ENCODE measurements at places on chromosomes 11 and 22.
A peak's percentile ranks its signal among the peaks of the same experiment; 100 is the strongest.

DNA sequence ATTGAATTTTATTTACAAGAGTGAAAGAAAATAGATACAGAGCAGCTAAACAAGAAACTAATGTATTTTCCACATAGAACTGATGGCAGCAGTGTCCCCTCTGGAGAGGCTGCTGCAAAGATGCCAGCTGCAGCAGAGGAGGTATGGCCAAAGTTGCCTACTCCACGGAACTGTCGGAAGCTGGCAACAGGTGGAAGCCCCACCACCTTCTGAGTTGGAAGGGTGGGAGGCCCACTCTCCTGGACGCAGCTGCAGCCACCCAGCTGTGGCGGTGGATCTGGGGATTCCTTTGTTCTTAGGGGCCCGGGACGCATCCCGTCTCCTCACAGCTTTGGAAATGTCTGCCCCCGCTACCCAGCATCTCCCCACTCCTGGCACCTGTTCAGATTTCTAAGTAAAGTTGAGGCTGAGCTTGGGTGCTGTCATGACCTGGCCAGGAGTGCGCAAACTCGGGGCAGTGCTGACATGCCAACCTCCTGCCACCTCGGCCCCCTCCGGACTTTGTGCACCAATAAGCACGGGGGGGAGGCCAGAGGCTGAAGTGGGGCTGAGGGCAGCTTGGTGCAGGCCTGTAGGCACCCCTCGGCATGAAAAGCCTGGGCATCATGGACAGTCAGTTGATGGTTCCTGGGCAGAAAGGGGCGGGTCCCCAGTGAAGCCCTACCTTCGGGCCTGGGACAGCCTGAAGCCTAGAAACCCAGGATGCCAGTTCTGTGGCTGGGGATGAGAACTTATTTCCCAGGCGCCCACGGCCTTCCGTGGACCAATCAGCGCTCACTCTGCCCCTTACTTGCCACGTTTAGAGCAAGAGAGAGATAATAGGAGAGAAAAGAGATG is 1071.4 kb downstream of the JRKL start:
- no peak for DNase-seq

GRCh38 chr22:38873469-38874411 is 1.7 kb upstream of the CBX6 start:
- peak; percentile 74 for DNase-seq

- DNase-seq: no peak
These were observed 171.4 kb upstream of the CTSC start for GRCh38 chr11:88508759-88509581.

DNA sequence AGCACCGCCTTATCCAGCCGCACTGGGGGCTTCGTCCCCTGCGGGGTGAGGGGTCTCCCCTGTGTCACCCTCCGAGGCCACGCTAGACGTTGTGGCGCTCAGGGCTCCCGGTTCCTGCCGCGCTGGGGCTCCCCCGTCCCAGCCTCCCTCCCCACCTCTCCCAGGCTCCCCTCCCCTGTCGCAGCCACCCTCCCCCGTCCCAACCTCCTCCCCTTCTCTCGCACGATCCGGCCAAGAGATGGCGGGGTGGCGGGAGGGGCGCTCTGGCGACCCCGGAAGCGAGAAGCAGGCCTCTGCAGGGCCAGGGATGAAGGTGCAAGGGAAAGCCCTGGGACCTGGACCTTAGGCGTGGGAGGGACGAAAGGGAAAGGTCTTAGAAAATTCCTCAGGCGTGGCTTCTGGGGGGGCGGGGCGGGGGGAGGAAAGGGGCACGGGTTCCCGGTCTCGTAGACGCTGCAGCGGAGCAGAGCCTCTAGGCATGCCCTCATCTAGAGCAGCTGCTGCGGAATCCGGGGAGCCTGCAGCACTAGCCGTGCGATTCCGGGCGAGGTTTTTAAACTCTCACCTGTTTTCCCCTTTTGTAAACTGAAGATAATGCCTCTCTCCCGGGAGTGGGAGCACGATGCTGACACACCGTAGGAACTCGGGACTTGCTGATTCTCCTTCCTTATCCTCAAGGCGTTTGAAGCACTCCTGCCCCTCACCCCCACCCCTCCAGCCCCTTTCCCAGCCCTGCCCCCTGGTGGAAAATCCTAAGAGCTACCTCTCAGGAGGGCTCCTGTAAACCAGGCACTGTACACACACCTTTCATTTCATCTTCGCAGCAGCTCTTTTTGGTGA is 14.4 kb downstream of the KCNJ5 start:
- peak; percentile 13 for DNase-seq

GRCh38 chr11:134532921-134533421 is 120.9 kb upstream of the B3GAT1 start:
- DNase-seq: no peak

DNA sequence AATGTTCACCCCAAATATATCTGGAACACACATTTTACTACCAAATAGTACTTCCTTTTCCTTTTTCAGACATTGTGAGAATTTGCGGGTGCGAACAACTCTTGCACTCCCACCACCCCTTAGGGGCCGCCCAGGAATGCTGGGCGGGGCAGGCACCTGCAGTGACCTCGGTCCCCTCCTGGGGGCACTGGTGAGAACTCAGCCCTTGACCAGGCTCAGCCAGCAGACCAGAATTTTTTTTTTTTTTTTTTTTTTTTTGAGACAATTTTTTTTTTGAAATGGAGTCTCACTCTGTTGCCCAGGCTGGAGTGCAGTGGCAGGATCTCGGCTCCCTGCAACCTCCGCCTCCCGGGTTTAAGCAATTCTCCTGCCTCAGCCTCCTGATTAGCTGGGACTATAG is 75.8 kb downstream of the ARHGAP8 start:
- DNase-seq: no peak

DNA sequence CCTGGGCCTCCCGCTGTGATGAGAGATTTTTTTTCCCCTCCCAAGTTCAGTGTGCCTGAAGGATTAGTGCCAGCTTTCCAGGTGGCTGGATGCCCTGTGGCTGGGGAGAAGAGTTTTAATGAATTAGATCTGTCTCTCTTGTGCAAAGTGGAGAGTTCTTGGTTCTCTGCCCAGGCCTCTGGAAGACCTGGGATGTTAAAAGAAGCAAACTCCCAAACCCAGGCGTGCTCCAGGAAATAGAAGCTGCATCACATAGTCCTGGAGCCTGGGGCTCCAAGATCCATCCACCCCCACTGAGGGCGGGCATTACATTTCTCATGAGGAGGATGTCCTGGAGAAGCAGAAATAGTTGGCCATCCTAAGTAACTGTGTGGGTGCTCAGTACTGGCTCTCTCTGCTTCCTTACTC is 30.6 kb downstream of the SDHAF2 start:
- DNase-seq: no peak

- DNase-seq: no peak
These were observed 4.0 kb downstream of the CCDC90B start for GRCh38 chr11:83282084-83282716.

DNA sequence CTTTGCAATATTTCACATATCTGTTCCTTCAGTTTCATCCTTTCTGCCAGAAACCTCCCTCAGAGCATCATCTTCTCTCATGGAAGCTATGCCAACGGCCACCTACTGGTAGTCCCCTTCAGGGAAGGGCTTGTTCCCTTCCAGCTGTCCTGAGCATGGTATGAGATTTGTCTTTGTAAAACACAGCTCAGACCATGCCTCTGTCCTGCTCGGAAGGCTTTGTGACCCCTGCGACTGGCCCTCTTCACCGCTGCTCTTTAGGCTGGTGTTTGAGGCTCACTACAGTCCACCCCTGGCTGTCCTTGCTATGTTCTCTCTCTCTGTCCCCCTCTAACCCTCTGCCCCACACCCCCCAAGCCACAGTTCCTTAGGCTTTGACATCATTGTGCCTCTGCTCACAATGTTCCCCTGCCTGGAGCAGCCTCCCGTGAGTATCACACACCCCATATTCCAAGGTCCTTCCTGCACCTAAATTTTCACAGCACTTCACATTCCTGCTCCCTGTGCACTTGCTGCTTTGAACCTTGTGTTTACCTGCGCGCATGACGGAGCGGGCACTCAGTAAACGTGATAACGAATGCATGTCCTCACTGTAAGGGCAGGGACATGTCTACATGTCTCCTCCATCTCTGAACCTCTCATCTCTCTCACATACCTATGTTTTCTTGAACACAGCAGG is 24.0 kb upstream of the ACER3 start:
- DNase-seq: no peak

DNA sequence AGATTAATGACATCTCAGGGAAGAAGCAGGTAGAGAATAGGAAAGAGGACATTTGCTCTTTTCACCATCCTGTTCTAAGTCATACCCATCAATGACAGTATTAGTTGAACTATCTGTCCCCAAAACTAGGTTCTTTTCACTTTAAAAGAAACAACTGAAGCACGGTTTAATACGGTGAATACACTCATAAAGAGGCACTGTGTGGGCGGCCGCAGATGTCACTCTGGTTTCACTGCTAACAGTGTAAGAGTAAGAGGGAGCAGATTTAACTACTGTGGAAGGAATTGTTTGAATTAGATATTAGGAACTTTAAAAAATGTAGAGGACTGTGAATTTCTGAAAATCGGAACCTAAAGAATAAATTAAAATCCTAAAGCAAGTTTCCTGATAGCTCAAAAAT is 49.5 kb downstream of the VSIG10L2 start:
- no peak for DNase-seq

GRCh38 chr11:73597956-73598718 is at the start of gene FAM168A:
Gene FAM168A (minus strand): TSS chr11:73598112. CDS start chr11:73468474, 129,638 bp downstream.
- DNase-seq: peak; percentile 95

- DNase-seq: no peak
These were observed 222.1 kb downstream of the LRRC4C start for GRCh38 chr11:41237382-41237781.

GRCh38 chr11:104830508-104830907 is 67.8 kb downstream of the CASP12 start:
- no peak for DNase-seq

GRCh38 chr11:67029146-67029545 is 6.2 kb downstream of the SYT12 start:
- DNase-seq: no peak

GRCh38 chr11:88306785-88307184 is 30.8 kb downstream of the CTSC start:
- DNase-seq: no peak

GRCh38 chr11:112639469-112639868 is 321.8 kb upstream of the NCAM1 start:
- no peak for DNase-seq

DNA sequence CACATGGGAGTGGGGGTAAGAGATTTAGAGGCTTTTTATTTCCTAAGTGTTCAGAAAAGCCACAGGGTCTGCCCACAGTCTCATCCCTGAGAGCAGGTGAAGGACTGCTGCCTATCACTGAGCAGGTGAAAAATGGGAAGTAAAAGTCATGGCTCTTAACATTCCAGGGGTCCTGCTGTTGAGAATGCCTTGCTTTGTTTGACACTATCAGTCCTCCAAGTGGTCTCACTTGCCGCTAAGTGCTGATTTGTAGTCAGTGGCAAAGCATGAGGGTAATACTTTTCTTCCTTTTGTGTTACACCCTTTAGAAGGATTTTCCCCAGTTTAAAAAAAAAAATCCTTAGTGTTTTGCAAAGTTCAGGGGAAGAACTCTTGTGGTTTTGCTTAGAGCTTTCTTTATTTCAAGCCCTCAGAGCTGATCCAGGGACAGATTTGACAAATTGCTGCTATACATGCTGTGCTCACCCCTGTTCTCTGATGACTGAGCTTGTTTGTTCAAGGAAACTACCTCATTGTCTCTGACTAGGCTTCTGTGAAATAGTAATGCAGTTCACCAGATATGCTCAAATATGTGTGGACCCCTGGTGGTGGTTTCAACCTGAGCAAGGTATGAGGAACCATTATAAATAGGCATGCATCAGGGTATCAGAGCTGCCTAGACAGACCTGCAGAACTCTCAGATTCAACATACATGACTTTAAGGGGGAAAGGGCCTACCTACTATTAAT is 141.0 kb downstream of the ARHGAP42 start:
- DNase-seq: no peak

GRCh38 chr11:95067841-95068219 is 1.1 kb downstream of the SRSF8 start:
- DNase-seq: no peak

GRCh38 chr11:99069856-99070444 is 49.2 kb downstream of the CNTN5 start:
- no peak for DNase-seq

GRCh38 chr22:47236161-47236560 is 473.7 kb downstream of the TBC1D22A start:
- DNase-seq: no peak

DNA sequence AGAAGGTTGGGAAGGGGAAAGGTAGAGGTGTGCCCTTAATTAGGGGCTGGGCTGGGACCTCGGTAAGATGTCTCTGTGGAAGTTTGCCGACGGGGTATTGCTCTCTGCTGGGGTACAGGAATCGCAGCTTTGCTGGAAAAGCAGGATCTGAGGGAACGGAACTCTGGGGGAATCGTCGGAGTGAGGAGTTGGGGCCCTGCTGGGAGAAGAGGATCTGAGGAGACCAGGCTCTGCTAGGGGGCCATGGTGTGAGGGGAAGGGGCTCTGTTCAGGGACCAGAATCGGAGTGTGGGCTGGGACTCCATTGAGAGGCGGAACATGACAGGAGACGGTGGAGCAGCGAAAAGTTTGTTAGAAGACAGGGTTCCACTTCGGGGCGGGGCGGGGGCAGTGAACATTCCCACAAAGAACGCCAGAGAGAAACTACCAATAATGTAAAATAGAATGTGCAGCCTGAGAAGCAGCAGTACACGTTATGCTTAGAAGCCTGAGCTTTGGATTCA is 456 bp downstream of the AAMDC start:
- DNase-seq: no peak

GRCh38 chr11:26846227-26846626 is 124.4 kb upstream of the SLC5A12 start:
- DNase-seq: no peak

DNA sequence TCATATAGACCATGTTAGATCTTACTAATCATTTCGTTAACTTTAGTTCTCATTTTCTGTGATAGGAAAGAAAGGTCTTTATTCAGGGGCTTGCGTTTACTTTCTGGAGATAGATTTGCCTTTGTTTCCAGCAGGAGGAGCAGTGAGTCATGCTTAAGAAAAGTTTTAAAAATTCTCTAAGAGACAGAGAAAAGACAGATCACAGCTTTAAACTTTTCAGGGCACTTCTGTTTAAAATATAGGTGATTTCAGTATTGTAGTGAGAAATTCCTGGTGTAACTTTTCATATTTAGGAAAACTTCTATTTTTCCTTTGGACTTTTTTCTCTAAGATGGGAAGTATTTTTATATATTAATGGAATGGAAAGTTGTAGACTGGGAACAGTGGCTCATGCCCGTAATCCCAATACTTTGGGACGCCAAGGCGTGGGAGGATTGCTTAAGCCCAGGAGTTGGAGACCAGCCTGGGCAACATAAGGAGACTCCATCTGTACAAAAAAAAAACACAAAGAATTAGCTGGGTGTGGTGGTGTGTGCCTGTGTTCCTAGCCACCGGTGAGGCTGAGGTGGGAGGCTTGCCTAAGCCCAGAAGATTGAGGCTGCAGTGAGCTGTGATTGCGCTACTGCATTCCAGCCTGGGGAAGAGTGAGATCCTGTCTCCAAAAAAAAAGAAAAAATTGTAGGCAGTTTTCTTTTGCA is 60.3 kb downstream of the ATXN10 start:
- no peak for DNase-seq

- no peak for DNase-seq
These were observed 100.2 kb upstream of the GAL start for GRCh38 chr11:68584097-68584496.
